ENCODE measurements at places on chromosomes 5 and 9.
A peak's percentile ranks its signal among the peaks of the same experiment; 100 is the strongest.

GRCh38 chr5:73214306-73214705 lies 41.3 kb downstream of the TMEM174 start:
- DNase-seq, result no peak

DNA sequence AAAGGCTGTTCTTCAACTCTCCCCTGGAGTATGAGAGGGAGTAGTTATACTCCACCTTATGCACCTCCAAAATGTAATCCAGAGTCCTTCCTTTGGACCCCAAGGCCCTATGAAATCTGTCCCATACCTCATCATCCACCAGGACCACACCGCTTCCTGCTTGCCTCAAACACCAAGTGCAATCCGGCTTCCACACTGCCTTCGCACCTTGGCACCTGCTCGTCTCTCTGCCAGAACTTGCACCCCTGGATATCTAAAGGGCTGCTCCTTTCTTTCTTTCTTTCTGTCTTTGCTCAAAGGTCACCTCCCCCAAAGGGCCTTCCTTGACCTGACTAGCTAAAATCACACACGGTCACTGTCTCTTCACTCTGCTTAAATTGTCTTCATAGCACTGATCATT lies 63.9 kb upstream of the SHB start:
- DNase-seq, result no peak

DNA sequence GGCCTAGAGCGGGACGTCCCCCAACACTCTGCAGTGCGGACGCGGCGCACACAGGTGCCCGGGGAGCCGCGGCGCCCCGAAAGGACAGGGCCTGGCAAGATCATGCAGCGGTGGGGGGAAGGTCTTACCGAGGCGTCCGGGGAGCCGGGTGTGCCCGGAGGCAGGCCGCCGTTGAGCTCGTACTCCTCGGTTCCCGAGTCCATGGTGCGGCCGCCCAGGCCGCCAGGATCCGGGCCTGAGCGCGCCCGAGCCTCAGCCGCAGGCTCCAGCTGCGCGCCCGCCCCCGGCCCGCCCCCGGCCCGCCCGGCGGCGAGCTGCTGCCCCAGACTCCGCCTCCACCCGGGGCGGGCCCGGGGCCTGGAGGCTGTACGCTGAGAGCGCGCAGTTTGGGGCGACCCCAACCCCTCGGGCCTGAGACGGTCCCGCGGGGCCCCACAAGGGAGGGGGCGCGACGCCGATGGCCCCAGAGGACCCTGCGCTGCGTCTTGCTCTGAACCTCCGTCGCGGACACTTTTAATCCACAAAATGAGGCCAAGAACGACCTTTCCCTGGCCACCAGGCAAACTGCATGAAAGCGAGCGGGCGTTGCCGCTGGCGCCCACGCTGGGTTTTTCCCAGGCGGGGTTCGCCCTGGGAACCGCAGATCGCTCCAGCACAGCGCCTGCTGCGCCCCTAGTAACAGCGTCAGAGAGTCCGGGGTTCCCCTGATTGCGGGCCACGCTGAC lies at the start of gene NINJ1:
Gene NINJ1, minus strand, starts transcription at position 237 of the 725 bp plus-strand sequence. Its CDS starts 34 bp downstream, at position 203.
- peak; percentile 47 for DNase-seq

GRCh38 chr9:104927912-104928740 lies at the start of gene ABCA1:
ABCA1 (minus strand) TSS chr9:104928155; CDS start chr9:104903679, 24,476 bp downstream.
- DNase-seq, result peak; percentile 80

DNA sequence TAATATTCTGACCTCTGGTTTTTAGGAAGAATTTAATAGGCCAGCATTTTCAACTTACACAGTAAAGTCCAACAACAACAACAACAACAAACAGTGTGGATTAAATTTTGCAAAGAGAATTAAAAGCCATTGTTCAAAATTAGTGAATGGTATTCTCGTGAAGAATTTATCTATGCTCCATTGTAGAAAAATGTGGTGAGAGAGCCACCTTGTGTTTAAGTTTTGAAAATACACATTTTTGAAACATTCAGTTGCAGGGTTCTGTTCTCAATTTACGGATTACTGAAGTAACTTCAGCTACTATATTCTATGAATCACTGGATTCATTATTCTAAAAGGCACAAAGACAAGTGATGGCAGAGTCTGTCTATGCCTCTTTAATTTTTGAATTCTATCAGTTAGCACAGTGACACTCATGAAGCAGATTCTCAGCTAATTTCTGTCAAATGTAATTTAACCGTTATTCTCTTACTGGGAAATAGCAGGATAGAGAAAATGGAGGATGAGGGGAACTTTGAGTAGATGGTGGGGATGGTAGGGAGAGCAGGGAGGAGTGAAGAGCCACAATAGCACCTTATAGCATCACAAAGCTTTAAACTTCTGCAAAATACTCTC lies 11.0 kb downstream of the CCDC152 start:
- DNase-seq, result no peak

GRCh38 chr5:14879393-14879792 lies 7.8 kb upstream of the ANKH start:
- DNase-seq, result no peak

DNA sequence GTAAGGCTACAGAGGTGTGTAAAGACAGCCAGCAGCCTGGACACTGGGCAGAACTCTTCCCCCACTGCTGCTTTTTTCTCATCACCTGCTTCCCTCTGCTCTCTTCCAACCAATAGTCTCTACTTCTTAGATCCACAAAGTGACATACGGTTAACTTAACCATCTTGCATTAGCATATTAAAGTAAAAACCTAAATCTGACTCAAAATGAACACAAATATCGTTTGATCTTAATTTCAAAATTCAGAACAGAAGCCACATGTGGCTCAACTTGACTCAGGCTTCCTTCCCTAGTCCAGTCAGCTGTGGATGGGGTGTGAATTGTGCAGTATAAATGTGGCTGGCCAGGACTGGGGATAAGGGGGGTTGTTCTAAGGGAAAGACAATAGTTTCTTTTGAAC lies 114.3 kb downstream of the STARD4 start:
- DNase-seq, result no peak

- DNase-seq, result no peak
These were observed 101.9 kb downstream of the DIRAS2 start for GRCh38 chr9:90540734-90541133.

DNA sequence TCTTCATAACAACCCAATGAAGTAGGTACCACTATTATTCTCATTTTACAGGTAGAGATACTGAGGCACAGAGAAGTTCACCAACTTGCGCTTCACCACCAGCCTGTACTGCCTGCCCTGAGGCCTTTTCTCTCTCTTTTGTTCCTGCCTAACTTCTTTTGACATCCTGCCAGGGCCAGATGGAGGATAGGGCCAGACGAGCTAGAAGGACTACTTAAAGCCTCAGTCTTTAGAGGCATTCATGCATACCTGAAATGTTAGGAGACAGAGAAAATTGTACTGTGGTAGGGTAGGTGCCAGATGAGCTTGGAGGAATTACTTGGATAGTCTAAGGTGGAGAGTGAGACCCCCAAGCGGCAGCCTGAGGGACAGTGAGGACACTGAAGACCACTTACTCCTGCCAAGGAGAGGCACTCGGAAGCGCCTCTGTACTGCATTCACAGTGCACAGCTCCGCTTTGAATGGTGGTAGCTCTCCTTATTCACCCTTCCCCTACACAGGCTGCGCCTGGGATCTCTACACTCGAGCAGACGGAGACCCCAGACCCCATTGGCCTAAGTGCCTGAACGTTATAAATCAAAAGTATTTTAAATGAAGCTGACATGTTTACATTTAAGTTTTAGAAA lies 6.2 kb upstream of the ORM1 start:
- DNase-seq, result no peak

DNA sequence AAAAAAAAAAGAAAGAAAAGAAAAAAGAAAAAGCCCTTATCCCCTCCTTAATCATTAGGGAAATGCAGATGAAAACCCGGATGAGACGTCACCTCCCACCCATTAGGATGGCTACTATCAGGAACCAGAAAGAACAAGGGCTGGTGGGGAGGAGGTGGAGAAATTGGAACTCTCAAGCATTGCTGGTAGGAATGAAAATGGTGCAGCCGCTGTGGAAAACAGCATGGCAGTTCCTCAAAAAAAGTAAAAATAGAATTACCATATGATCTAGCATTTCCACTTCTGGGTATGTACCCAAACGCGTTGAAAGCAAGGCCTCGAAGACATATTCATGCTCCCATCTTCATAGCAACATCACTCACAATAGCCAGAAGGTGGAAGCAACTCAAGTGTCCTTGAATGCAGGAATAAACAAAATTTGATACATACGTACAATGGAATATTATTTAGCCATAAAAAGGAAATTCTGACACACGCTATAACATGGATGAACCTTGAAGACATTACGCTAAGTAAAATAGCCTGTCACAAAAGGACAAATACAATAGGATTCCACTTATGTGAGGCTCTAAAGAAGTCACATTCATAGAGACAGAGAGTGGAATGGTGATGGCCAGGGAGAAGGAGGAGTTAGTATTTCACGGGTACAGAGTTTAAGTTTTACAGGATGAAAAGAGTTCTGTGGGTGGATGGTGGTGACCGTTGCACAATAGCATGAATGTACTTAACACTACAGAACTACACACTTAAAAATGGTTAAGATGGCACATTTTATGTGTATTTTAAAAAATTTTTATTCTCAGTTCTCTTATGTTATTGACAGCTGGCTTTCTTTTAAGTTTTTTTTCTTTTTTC lies 166.8 kb upstream of the IER5L start:
- no peak for DNase-seq

- no peak for DNase-seq
These were observed 8.8 kb downstream of the RXRA start for GRCh38 chr9:134335061-134335460.

GRCh38 chr9:33851301-33851700 lies 34.3 kb downstream of the UBE2R2 start:
- no peak for DNase-seq

DNA sequence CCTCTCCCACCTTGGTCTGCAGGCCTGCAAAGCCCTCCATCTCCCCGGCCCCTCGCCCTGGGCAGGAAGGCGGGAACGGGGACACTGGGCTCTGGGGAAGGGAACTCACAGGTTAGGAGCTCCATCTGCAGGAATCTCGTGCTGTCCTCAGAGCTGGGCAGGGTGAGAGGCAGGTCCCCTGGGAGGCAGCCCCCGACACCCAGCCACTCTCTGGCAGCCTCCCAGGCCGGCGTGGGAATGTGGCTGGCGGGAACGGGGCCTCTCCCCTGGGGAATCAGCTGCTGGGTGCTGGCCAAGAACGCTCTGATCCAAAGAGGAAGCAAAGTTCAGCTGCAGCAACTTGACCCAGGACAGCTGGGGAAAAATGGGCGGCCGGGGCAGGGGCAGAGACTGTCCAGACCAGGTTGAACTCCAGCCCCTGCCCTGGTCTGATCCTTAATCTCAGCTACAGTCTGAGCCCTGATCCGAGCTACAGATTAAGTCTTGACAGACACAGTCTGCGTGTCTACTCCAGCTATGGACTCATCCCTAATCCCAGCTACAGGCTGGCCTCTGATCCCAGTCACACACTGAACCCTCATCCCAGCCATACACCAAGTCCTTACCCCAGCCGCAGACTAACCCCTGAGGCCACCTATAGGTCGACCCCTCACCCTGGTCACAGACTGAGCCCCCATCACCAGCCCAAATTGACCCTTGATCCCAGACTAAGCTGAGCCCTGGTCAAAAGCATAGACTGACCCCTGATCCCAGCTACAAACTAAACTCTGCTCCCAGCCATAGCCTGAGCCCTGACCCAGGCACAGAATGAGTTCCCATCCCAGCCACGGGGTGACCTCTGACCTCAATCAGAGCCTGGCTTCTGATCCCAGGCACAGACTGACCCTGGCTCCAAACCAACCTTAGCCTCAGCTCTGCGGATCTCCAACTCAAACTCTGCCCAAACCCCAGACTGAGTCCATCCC lies 37.3 kb upstream of the EGFL7 start:
- DNase-seq, result no peak

All from anterior cingulate cortex (tissue), 58 donors.